Lung (tissue), 17 donors: ENCODE measurements at places on chromosomes 5 and 9. TPM values are rescaled to one million over a fixed set of nuclear protein-coding genes. Genes with fewer than 3 reads are reported as not detected.

LHX6 gene
- polyA plus RNA-seq = 5.0 TPM

PTGES gene
- polyA plus RNA-seq = 8.0 TPM

GRCh38 chr5:119378075-119378700 is 22.4 kb downstream of the TNFAIP8 start:
- H3K27me3 ChIP-seq = no peaks in the 10 kb centered on the region
- no peak overlapping the region for H3K4me3 ChIP-seq
- no peak overlapping the region for H3K27ac ChIP-seq

DNA sequence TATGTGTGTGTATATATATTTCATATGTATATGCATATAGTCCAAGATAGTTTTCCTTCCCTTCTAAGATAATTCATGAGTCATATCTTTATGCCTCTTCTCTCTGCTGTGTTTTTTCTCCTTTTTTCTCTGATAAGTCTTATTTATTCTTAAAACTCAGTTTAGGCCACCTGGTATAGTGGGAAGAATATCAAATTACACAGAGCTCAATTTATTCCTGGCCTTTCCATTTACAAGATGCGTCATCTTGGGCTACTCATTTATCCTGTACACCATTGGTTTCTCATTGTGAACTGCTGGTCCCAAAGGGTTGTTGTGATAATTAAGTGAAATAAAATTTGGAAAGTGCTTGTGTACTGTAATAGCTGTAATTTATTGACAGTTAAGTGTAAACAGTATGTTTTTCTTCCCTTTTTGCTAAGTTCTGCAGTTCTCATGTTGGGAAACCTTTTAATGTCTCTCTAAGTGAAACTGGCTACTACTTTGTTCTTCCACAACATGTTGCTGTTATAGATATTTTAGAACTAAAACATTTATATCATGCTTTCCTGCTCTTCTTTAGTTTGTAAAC is 19.4 kb downstream of the CCDC171 start:
- H3K36me3 ChIP-seq = no peaks in the 10 kb centered on the region
- H3K4me1 ChIP-seq = peaks cover 11% of the 10 kb centered on the region
- no peak overlapping the region for H3K27ac ChIP-seq
- no peak overlapping the region for H3K4me3 ChIP-seq

DNA sequence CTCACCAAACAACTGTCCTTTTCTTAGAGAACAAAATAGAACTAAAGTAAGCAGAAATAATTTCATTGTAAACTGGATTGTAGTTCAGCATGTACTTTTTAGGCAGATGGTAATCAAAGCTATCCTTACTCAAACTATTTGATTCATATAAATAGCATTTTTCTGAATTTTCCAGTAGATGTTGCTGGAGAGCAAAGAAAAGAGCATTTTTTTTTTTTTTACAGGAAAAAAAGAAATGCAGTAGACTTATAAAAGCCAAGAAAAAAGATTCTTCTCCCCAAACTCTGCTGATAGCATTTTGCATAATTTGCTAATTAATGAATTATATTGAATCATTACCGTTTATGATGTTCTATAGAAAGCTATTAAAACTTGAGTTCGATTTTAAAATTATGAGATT is 715.3 kb upstream of the WWC1 start:
- H3K27me3 ChIP-seq = peaks cover 23% of the 10 kb centered on the region
- H3K4me1 ChIP-seq = peaks cover 2% of the 10 kb centered on the region
- peak; percentile 61 for DNase-seq
- H3K36me3 ChIP-seq = no peaks in the 10 kb centered on the region
- no peak overlapping the region for H3K27ac ChIP-seq
- H3K4me3 ChIP-seq = no peak overlapping the region

DNA sequence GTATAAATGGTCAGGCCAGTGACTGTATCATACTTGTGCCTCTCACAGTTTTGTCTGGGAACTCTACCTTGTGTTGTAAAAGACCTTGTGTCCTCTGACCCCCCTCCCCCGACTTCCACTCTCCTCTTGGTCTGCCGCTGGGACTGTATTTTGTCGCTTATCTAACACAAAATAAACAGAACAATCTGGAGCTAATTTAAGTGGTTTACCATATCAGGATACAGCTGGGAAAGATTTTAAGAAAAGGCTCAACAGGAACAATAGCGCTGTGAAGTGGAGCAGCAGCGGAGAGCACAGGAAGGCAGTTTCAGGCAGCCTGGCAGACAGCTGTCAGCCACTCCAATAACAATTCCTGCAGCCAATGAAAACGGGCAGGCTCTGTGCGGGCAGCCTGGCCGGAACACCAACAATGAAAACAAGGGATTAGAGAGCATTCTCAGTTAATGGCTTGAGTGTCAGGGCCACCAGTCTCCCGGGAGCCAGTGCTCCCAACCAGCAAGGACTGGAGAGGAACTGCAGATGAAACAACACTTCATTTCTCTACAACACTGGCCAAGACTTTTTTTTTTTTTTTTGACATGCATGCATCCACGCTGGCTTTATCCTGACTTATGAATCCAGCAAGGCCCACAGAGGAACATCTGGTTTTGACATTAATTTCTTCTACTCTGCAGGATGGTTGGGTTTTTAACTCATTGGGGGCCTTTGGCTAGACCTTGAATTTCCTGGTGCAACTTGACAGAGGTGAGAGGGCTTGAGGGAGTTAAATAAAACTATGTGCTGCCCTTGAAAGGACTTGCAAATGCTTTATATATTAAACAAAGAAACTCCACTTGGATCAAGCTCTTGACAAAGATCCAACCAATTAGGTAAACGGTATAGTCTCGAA is 76.7 kb downstream of the ARSB start:
- H3K36me3 ChIP-seq = no peaks in the 10 kb centered on the region
- peak overlapping the region; percentile 71 for H3K27ac ChIP-seq
- peaks cover 13% of the 10 kb centered on the region for H3K4me1 ChIP-seq

DNA sequence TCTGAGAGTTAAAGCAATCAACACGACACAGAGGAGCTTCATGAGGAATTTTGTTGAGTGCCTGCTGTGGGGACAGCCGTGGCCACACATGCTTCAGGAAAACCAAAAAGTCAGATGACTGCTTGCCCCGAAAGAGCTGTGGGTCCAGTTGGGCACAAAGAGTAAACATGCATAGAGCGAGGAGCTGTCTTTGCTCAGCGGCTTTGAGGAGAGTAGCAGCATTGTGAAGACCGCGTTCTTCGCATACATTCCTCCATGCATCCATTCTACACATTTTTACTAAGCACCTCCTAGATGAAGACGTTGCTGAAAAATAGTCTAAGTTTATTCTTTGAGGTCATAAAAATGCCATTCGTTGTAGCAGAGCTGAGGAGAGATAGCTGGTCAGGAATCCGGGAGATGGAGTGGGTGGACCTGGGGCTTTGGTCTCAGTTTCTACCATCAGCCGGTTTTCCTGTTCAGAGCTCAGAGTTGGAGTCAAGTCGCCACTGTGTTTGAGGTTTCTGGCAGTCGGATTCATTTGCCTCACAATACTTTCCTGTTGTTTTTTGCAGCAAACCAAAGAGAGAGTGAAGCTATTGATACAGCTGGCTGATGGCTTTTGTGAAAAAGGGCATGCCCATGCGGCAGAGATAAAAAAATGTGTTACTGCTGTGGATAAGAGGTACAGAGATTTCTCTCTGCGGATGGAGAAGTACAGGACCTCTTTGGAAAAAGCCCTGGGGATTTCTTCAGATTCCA is 194.5 kb upstream of the OTULINL start:
- DNase-seq = no peak
- no peak overlapping the region for H3K4me3 ChIP-seq
- H3K27me3 ChIP-seq = no peaks in the 10 kb centered on the region

GRCh38 chr9:88388886-88389605 is 802 bp downstream of the SPIN1 start:
- peak overlapping the region; percentile 99 for H3K27ac ChIP-seq
- H3K36me3 ChIP-seq = no peaks in the 10 kb centered on the region
- DNase-seq = peak; percentile 85
- no peaks in the 10 kb centered on the region for H3K27me3 ChIP-seq
- H3K4me3 ChIP-seq = peak overlapping the region; percentile 97
- H3K4me1 ChIP-seq = peaks cover 4% of the 10 kb centered on the region

- no peaks in the 10 kb centered on the region for H3K27me3 ChIP-seq
- H3K27ac ChIP-seq = no peak overlapping the region
- no peaks in the 10 kb centered on the region for H3K4me1 ChIP-seq
- no peak overlapping the region for H3K4me3 ChIP-seq
These were observed 11.5 kb upstream of the CSNK1G3 start for GRCh38 chr5:123500471-123500870.

GRCh38 chr5:101364469-101364868 is 461.4 kb upstream of the ST8SIA4 start:
- peak; percentile 24 for DNase-seq
- no peak overlapping the region for H3K27ac ChIP-seq
- no peaks in the 10 kb centered on the region for H3K36me3 ChIP-seq
- H3K27me3 ChIP-seq = no peaks in the 10 kb centered on the region
- H3K4me1 ChIP-seq = no peaks in the 10 kb centered on the region
